ENCODE measurements at places on chromosomes 5 and 9.

GRCh38 chr5:52948418-52949076 is 40.6 kb upstream of the ITGA2 start:
- DNase-seq, result peak; percentile 45

DNA sequence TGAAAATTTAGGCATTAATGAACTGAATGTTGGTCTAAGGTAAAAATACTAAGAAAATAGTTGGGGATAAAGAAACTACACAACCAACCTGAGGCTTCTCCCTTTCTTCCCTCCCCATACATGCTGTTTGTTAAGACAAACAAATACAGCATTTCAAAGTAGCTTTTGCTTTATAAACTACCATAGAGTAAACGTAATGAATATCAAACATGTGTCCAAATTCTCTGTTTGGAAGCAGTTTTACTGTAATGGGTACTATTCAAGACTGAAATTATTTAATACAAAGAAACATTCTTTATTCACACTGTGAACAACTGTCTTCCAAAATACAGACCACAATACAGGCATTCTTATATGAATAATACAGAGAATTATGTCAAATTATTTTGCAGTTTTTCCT is 52.0 kb downstream of the SLC44A1 start:
- DNase-seq, result no peak

- no peak for DNase-seq
Observed at GRCh38 chr5:100303216-100303615, 232.0 kb upstream of the FAM174A start.

GRCh38 chr5:84790406-84790805 is 405.7 kb upstream of the EDIL3 start:
- DNase-seq, result no peak

- DNase-seq, result no peak
Observed at GRCh38 chr5:133680830-133681565, 68.7 kb upstream of the FSTL4 start.

DNA sequence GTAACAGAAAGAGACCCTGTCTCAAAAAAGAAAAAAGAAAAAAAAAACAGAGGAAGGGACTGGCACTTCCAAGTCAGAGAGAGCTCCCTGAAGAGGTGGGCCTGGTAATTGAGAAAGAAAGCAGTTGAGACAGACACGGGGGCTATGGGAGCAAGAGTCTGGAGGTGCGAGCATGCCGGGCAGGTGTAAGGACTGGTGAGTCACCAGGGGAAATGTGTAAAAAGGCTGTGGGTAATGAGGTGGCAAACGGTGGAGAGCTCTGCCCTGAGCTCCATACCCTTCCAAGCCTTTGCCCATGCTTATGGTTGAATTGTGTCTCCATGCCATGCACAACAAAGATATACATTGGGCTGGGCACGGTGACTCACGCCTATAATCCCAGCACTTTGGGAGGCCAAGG is 18.0 kb upstream of the JADE2 start:
- no peak for DNase-seq

GRCh38 chr9:6444128-6444527 is 31.1 kb downstream of the UHRF2 start:
- DNase-seq, result no peak

DNA sequence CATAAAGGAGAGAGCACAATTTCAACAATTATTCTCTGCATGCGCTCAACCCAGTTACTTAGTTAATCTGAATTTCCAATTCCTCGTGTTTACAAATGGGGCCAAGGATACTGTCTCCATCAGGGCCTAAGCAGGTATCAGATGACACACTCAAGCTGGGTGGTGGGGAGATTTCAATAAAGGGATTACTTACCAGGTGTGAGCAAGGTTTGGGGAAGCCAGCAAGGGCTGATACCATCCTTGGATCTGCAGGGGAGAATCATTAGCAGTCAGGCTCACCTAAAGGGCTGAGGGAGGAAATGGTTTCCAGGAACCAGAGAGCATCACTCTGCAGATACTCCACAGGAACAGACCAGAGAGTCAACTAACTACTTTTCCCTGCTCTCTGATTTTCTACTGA is 487.1 kb downstream of the NTRK2 start:
- no peak for DNase-seq

DNA sequence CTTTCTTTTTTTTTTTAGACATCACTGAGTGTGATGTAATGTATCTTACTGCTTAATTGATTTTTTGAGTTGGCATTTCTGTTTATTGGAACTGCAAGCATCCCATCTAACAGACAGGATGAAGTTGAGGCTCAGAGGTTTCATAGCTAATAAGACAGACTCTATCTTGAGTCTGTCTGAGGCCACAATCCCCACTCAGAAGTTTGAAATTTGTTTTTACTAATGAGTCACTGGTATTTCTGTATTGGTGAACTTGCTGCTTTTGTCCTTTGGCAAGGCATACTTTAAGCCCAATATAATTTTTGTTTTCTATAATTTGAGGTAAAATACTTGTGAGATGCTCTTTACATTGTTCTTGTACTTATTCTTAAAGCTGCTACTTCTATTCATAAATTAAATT is 491.2 kb downstream of the PSAT1 start:
- DNase-seq, result no peak

DNA sequence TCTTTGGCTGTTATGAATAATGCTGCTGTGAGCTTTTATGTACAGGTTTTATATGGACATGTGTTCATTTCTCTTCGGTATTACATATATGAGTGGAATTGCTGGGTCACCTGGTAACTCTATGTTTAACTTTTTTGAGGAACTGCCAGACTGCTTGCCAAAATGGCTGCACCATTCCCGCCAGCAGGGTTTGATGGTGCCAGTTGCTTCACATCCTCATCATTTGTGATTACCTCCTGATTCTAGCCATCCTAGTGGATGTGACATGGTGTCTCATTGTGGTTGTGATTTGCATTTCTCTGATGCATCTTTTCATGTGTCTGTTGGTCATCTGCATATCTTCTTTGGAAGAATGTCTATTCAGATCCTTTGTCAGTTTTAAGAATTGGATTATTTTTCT is 10.7 kb downstream of the NANS start:
- no peak for DNase-seq

GRCh38 chr9:123567013-123567412 is 211.0 kb downstream of the CRB2 start:
- DNase-seq, result no peak

- DNase-seq, result no peak
Observed at GRCh38 chr9:124415852-124416484, 726 bp upstream of the PSMB7 start.

DNA sequence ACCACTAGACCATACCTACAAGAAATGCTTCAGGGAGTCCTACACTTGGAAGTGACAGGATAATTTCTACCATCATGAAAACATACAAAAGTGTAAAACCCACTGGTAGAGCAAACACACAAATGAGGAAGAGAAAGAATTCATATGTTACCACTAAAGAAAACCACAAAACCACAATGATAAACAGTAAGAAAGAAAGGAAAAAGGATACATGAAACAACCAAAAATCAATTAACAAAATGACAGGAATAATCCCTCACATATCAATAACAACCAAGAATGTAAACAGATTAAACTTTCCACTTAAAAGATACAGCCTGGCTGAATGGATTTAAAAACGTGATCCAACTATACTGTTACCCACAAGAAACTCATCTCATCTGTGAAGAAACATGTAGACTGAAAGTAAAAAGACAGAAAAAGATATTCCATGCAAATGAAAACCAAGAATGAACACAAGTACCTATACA is 83.4 kb downstream of the LPAR1 start:
- no peak for DNase-seq

DNA sequence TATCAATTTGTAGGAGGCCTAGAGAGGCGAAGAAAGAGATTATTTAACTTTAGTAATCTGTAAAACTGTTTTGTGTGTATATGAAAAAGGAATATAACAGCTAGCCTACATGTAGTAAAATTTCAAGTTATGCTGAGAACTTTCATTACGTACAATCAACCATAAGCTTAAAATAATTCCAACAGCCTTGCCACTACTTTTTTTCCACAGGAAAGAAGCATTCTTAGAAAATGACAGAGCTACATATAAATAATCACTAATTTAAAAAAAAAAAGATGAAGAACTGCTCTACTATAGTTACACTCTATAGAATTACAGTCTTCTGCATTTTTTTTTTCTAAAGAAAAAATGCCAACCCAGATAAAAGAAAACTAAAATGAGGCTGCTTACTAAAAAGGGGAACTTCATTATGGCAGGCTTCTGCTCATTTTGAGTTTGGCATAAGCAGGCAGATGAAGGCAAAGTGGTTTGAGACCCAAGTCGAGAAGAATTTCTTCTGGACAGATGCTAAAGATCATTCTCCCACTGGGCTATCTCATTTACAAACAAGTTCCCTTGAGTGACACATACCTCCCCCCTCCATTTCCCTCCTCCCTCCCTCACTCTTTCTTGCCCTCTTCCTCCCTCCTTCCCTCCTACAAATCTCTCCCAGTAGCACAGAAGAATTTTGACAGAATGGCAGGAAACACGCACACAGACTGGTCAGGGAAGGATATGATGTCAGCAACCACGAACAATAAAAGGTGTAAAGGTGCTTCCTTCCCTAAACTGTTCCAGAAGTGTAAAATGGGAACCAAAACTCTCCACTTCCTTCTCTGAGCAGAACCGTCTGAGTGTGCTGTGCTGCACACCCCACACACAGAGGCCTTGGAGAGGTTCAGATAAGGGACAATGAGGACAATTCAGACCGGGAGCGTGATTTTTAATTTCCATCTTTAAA is 56.1 kb downstream of the MEF2C start:
- no peak for DNase-seq

Data from D341Med (cell line).